ENCODE measurements at places on chromosomes 1 and 21.

GRCh38 chr1:180211860-180212229 lies 18.2 kb upstream of the LHX4 start:
- DNase-seq, result no peak

DNA sequence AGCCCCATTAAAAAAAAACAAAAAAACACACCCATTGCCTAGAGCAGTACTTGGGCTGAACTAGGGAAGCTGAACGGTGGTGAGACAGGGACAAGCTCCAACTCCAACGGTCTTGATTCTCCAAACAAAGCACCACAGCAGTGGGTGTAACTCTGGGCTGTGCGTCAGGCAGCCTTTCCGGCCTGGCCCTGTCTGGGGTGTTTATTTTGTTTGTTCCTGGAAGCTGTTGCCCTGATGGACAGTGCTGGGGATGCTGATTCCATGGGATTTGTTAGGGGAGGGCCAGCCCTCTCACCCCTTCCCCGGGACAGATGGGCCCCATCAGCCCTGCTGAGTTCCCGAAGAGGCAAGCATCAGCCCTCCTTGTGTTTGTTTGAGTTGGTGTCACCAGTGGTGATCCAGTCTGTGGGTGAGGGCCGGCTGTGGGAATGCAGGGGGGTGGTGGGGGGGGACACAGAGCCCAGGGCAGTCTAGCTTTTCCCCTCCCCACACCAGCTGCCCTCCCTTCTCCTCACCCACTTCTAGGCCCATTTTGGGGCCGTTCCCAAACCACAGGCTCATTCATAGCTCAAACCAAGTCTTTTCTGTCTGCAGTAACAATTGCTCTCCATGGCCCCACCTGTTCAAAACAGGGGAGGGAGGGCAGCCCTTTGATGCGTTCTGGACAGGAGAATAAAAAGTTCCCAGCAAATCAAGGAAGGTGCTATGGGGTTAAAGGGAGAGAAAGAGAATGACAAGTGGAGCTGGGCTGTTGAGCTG lies 4.5 kb downstream of the WNT2B start:
- DNase-seq, result no peak

DNA sequence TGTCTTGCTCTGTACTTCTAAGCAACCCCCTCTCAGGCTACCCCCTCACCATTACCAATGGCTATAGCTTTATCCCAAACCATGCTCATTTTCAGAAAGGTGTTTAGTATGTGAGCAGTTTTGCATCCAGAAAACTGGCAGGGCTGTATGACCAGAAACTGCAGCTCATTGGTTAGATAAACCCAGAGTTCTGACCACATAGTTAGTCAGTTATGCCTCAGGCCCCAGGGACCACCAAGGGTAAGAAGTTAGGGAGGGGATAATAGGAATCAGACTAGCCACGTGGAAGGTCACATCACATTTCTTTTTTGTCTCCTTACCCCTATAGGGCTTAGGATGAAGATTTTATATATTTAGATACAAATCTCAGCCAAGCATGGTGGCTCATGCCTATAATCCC lies 1.2 kb downstream of the ITGA10 start:
- DNase-seq, result no peak

DNA sequence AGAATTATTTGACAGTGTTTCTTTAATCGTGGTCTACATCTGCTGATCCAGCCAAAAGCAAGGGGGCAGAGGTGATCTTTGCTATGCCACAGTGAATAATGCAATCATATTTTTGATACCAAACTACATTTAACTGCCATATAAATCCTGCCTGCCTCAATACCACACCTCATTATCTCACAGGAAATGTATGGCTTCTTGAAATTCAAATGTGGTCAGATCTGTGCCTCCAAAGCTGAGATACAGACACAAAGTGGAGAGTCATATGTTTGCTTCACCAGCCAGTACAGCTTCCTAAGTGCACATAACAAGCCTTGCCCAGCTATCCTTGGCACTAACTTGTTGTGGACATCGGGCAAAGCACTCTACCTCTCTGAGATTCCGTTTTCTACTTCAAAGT lies 250.0 kb upstream of the NFIA start:
- DNase-seq, result no peak

GRCh38 chr1:199861020-199861795 lies 166.3 kb upstream of the NR5A2 start:
- DNase-seq, result no peak

GRCh38 chr1:43312663-43313515 lies 12.1 kb downstream of the TIE1 start:
- DNase-seq, result no peak

- DNase-seq, result peak; percentile 64
These were observed 26.6 kb downstream of the RGS21 start for GRCh38 chr1:192343344-192343743.

- DNase-seq, result no peak
These were observed 11.4 kb upstream of the DNASE2B start for GRCh38 chr1:84386716-84387479.

GRCh38 chr1:30280572-30280971 lies 442.8 kb downstream of the MATN1 start:
- DNase-seq, result no peak

DNA sequence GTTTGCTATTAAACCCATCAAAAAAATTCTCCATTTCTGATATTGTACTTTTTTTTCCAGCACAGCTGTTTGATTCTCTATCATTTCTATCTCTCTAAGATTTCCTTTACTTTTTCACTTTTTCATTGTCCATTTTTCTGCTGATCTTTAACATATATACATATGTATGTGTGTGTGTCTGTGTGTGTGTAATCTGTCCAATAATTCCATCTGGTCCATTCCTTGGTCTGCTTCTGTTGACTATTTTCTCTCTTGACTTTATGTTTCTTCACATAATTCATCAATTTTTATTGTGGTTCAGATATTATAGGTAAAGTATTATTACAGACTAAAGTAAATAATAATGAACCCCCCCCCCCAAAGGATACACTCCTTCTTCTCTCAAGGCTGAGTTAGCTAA lies 84.2 kb downstream of the RGS7 start:
- DNase-seq, result no peak

GRCh38 chr1:108049178-108049819 lies 84.3 kb upstream of the VAV3 start:
- DNase-seq, result no peak

- DNase-seq, result no peak
These were observed 2.1 kb downstream of the CD164L2 start for GRCh38 chr1:27380766-27381733.

DNA sequence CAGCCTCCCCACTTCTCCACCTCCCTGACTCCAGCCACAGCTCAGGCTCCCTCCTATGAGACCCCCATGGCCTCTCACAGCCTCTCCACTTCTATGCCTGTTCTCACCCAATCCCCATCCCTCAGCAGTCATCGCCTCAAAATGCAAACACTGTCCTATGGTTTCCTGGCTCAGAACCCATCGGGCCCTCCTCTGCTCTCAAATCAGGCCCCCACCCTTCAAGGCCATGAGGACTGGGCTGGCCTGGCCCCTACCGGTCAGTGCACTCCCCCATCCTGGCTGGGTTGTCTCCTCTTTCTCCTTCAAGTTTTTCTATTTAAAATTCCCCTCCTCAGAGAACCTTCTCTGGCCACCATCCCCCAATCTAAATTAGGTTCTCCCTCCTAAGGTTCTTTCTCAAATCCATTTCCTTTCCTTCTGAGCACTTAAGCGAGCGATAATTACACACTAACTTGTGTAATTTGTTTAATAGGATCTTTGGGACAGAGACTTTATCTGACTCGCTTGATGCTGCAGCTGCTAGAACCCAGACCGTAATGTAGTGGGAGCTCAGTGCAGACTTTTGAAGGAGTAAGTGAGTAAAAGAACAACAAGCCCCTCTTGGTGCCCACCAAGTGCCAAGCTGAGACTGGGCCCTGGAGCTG lies 347.2 kb downstream of the MATN1 start:
- DNase-seq, result no peak

- peak; percentile 54 for DNase-seq
These were observed 28.5 kb upstream of the C1orf198 start for GRCh38 chr1:230896779-230897178.

GRCh38 chr1:234473118-234473517 lies 5.9 kb downstream of the TARBP1 start:
- no peak for DNase-seq

- no peak for DNase-seq
These were observed 46.5 kb downstream of the CYP2J2 start for GRCh38 chr1:59879996-59880505.

All from right lung (tissue), 10 donors.